ENCODE measurements at places on chromosomes 2 and 18.

- DNase-seq = no peak
Observed at GRCh38 chr2:23375448-23375847, 9.5 kb upstream of the KLHL29 start.

DNA sequence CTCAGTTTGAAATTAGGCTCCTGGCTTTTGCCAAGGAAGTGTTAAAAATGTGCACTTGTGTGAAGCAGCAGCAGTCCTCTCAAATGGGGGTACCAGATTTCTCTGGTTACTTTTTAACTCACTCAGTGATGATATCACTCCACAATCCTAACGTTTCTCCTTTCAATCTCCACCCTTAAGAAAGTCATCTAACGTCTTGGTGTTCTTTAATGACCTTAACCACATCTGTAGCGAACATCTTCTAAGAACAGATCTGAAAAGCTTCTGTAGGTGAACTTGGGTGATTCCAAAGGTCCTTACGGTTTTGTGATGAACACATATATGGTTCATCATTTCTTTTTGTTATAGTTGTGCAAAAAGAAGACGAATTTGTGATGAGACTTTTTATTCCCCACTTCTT, 73.2 kb downstream of the DOCK10 start:
- no peak for DNase-seq

DNA sequence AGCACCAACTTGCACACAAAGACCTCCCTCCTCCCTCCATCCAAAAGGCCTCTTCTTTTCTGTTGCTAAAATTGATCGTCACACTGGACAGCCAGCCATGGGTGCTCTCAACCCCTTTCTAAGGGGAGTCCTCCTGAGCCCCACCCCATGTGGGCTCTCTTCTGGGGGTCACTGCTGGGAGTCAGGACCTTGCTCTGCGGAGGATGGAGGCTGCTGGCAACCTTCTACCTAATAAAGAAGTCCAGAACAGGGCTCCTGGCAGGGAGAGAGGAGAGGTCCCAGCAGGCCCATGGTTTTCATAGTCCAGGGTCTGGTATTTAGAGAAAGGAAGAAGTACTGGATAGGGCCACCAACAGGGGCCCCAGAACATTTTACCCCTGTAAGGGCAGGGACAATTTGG, 67.6 kb upstream of the OTOS start:
- DNase-seq = no peak

DNA sequence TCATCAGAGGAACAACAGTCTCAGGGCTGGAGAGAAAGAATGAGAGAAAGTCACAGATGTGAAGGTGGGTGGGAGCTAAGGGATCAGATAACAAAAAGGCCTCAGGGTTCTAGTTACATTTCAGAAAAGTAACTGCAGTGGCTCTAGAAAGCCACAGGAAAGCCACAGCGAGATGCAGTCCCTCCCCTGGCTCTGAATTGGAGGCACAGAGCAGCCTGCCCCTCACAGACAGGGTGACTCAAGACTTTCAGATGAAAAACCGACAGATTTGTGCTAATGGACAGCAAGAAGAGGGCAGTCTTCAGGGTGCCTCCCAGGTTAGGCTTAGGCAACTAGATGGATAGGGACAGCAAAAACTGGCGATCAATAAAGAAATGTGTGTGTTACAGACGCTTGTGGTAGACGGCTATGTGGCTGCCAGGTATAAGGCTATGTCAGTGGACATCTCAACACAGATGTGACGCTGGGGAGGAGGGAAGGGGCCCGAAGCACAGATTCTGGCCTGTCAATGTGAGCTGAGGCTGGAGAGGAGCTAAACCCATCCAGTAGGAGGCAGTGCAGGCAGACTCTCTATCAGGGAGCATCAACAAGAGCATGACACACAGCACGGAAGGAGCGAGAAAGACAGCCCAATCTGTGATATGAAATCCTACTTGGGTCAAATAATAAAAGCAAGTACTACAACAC, 26.2 kb downstream of the UNC50 start:
- no peak for DNase-seq

DNA sequence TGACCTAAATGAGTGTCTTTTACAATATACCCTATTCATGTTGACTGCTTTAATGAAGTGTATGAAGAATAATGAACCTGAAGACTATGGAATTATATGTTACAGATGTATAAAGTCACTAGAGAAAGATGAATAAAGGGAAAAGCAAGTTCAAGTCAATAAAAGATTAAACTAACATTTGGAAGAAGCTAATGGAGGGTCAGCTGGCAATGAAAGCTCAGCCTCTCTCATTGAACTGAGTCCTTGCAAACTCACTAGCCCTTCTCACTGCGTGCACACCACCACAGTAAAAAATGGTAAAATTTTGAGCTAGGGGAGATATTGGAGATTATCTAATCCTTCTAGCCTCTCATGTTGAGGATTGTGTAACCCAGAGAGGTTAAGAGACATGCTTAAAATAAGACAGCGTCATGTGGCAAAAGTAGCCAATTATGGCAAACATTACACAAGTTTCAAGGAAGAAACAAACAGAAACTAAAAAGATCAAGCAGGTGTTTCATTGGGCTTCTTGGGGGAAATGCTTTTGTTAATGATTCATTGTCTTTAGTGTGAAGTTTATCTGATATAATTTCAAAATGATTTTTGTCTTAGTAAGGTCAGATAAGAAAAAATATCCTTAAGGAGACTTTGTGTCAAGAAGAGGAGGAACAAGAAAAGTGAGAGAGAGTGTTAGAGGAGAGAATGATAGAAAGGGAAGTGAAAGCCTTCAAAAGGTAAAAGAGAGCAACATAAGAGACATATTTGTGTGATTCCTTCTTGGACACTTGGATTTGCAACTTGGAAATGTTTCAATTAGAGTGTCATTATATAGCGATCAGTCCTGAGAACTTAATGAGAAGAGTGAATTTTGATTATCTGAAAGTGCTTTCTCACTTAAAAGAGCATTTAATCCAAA, 893.7 kb upstream of the FAM98A start:
- DNase-seq = no peak

DNA sequence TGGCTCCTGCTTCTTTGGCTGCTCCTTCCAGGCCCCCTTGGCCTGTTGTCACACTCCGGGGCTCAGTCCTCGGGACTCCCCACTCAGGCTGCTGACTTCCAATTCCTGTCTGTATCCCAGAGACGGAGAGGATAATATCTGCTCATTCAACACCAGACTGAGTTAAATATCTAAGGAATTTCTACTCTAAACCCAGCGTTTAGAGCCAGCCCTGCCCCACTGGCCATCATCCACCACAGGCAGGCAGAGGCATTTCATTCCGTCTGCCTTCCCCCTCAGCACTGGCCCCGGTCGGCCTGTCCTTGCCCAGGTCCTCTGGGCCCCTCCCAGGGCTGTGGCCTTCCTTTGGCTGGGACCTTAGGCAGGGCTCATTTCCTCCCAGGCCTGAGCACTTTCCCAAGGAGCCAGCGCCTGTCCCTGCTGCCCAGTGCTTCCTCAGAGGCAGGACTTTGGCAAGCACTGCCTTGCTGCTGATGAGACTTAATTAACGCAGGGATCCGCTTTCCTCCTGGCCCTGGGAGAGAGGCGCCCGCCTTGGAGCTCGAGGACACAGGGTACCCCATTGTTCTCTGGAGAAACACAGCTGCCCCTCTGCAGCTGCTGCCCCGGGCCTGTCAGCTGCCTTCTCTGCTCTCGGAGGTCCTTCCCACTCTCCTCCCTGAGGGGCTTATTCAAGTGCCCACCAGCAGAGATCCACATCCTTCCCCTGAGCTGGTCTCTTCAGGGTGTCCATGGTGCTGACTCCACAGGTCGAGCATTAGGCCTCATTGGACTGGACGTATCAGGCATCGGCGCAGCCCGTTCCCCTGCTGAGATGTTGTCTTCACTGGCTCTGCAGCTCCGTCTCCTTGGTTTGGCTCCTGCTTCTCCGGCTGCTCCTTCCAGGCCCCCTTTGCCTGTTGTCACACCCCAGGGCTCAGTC, 42.8 kb downstream of the ATOH8 start:
- no peak for DNase-seq

- peak; percentile 71 for DNase-seq
Observed at GRCh38 chr2:182784777-182785176, 68.7 kb downstream of the DNAJC10 start.

GRCh38 chr2:75142081-75142480, 57.2 kb downstream of the TACR1 start:
- DNase-seq = no peak

- peak; percentile 51 for DNase-seq
Observed at GRCh38 chr2:127064642-127065250, 42.2 kb downstream of the BIN1 start.

GRCh38 chr2:199148076-199148845, 309.5 kb downstream of the SATB2 start:
- no peak for DNase-seq

- DNase-seq = no peak
Observed at GRCh38 chr18:7173216-7173615, 55.6 kb upstream of the LAMA1 start.

DNA sequence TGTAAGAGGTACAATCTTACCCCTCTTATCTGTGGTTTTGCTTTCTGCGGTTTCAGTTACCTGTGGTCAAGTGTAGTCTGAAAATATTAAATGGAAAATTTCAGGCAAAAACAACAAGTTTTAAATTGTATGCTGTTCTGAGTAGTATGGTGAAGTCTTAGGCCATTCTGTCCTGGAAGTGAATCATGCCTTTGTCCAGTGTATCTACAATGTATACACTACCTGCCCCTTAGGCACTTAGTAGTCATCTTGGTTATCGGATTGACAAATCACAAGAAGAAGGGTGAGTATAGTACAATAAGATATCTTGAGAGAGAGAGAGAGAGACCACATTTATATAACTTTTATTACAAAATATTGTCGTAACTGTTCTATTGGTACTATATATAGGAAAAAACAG, 43.5 kb downstream of the RAB3GAP1 start:
- DNase-seq = no peak

GRCh38 chr18:45690975-45691815, 32.8 kb upstream of the SLC14A1 start:
- peak; percentile 23 for DNase-seq

DNA sequence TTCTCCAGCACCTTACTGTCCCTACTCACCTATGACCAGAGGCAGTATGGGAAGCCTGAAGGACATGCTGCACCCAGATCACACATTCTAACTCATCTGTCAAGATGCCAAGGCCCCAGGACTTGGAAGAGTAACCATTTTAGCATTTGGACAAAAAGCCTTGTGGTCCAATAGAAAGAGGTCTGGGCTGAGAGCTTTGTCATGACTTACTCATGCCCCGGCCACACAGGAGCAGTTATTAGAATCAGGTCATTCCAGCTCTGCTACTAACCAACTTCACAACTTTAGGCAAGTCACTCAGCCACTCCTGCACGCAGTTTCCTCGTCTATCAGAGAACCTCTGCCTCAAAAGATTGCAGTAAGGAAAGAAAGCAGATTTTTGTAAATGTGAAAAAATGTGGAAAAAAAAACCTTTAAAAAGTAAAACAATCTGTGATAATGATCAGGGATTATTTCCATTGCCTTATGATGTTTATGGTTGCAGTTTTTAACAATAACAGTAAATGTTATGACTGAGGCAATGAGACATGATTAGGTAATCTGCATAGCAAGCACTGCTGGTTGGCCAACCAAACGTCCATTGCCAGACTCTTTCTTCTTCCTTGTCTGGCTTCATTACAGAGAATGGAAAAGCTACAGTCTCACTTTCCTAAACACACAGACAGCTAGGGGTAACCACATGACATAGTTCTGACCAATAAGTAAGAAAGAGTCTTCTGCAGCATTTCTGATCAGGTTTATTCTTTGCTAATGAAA, 255.4 kb upstream of the CHAC2 start:
- DNase-seq = no peak

DNA sequence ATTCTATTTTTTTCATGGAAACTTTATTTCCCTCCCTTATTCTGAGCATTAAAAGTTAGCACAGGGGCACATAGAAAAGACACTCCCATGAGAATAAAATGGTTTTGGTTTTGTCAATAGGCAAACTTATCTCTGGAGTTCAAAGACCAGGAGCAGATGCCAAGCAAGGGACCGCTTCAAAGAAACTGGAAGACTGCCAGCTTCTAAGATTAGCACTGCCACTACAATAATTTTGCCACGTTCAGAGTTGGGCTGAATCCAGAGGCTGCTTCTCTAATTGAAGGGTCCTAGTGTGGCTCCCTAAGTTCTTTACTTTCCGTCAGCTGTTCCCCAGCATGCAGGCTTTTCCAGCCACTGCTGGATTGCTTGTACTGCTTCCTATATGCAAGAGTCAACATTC, 681.0 kb upstream of the GCFC2 start:
- DNase-seq = peak; percentile 11

- no peak for DNase-seq
Observed at GRCh38 chr18:79733986-79734770, 54.6 kb downstream of the CTDP1 start.
